ENCODE measurements at places on chromosomes 16 and 17.

DNA sequence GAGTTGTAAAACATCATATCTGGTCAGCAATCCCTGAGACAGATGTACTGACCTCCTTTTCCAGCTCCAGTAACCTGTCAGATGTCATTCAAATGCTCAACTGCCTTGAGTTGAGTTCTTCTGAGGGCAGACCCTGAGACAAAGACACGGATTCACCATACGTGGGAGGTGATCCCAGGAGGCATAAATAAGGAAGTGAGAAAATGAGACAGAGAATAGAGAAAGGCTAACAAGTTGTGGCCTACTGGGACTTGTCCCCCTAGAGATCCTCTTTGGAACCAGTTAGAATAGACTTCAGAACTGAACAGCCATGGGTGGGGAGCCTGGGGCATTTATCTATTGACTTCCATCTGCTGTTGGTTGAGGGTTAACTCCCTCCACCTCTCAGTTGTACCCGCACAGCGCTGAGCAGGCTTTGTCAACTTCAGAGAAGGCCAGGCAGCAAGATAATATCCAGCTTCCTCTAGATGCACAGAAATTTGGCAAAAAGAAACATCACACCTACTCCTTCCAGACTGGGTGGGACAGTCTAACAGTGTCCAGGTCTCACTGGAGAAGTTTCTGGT lies 123.0 kb upstream of the DYNLRB2 start:
- no peak for DNase-seq

- no peak for DNase-seq
Measured at GRCh38 chr17:14245002-14245401, 8.3 kb upstream of the CDRT15 start.

- DNase-seq, result no peak
Measured at GRCh38 chr17:74176546-74177001, 26.9 kb upstream of the RPL38 start.

- DNase-seq, result no peak
Measured at GRCh38 chr16:28180655-28181460, 30.9 kb downstream of the XPO6 start.

GRCh38 chr17:55845385-55845784 lies 94.5 kb downstream of the PCTP start:
- DNase-seq, result no peak

DNA sequence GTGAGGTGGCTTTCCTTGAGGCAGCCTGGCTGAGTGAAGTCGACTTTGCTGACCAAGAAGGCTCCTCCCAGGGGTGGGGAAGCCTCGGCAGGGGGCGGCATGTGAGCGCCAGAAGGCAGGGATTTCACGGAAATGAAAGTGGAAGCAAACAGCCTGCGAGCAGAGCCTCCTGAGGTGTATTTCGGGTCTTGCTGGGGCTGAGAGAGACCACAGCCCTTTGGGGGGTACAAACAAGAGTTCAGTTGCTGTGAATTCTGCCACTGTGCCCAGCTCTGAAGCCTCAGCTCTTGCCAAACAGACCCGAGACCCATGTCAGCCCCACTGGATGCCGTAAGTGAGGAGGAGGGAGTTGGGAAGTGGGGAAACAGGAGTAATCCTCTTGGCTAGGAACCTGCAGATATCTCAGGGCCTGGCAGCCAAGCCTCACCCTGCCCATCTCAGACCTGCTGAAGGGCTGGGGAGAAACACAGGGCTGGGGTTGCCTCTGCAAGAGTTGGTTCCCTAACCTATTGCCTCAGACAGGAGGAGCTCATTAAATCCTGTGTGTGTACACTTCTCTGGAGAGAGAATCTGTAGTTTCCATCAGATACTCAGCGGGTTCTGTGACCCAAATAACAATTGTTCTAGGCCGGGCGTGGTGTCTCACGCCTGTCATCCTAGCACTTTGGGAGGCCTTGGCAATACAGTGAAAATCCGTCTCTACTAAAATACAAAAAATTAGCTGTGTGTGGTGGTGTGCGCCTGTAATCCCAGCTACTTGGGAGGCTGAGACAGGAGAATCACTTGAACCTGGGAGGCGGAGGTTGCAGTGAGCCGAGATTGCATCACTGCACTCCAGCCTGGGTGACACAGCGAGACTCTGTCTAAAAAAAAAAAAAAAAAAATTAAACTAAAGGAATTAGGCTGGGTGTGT lies at the start of gene IFI35:
IFI35 (plus strand) TSS at position 146 of the 913 bp plus-strand sequence; CDS start at position 310, 164 bp downstream.
- DNase-seq, result peak; percentile 34

- no peak for DNase-seq
Measured at GRCh38 chr17:57783338-57783742, 38.2 kb upstream of the CCDC182 start.

- DNase-seq, result no peak
Measured at GRCh38 chr16:29813644-29814562, 1.9 kb downstream of the PRRT2 start.

Measured in esophagus squamous epithelium (tissue), 5 donors.